Kasumi-1 (cell line): ENCODE measurements at places on chromosomes 7 and 10.

DNA sequence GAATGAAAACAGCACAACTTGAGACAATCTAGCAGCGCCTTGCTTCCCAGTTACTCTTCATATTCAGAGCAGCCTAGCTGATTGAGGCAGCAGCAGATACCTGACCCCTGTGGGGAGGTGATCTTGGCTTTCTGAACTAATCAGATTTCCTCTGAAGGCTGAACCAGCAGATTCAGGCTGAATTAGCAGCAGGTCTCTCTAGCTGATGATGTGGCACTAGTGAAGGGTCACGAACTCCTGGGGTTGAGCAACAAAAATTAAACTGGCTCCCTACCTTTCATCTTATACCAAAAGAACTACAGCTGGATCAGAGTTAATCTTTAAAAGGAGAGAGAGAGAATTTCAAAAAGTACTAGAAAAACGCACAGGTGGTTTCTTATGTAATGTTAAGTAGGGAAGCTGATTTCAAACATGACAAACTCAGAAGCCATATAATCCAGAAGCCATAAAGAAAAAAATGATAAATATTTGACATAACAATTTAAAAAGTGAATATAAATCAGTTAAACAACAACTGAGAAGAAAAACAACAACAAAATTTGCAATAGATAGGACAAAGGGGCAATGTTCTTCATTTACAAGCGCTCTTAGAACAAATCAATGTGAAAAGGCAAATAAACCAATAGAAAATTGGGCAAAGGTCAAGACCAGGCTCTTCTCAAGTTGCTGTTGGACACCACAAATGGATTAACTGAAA, 13.5 kb downstream of the SLC25A13 start:
- no peak for DNase-seq

DNA sequence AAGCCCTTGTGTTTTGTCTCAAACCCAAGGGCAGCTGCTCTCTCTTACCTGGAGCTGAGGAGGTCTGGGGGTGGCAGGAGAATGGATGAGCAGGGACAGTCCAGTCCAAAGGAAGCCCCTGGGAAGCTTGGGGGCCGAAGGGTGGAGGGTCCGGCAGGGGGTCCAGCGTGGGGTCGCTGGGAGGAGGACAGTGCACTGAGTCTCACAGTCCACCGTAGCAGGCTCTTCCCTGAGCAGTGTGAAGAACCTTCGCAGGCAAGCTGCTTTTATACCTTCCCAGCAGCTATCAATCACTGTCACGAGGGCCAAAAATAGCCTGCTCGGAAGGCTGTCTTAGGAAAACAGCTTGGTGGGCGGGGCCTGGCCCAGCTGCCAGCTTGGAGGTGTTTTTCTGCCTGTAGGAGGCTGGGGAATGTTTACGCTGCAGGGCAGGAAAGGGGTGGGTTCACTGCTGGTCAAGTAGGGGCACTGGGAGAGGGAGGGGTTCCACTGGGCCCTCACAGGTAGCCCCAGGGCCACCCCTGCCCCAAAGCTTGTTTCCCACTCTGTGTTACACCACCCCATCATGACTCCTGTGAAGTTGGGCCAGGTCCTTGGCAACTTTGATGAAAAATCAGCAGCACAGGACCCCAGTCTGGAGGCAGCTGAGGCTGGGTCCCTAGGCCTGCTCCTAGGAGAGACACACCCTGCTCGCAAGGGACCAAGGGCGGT, at the start of gene DEPP1:
DEPP1 (minus strand) TSS at position 240 of the 711 bp plus-strand sequence. CDS start 779 bp downstream, outside the sequence.
- DNase-seq: no peak

DNA sequence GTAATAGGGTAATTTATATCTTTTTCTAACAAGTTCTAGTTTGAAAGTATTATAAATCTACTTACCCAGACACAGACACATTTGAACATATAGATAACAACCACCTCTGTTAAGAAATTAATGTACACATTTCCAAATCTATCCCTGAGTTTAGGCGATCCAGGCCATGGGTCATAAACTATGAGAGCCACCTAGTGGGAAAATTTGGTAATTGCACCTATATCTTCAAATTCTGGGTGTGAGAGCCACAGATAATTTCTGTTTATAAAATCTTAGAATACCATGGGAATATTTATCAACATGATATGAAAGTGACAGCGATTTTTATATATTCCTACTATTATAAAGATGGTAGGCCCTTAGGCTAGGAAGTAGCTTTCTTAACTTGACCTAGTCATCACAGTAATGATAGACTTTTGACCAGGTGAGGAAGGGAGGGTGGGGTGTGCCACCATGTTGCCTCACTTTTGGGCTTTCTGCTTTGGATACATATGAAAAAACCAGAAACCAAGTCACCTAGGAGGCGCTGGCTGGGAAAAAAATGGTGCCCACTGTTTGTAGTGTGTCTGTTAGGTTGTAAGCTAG, 8.0 kb upstream of the EPHA1 start:
- peak; percentile 68 for DNase-seq

DNA sequence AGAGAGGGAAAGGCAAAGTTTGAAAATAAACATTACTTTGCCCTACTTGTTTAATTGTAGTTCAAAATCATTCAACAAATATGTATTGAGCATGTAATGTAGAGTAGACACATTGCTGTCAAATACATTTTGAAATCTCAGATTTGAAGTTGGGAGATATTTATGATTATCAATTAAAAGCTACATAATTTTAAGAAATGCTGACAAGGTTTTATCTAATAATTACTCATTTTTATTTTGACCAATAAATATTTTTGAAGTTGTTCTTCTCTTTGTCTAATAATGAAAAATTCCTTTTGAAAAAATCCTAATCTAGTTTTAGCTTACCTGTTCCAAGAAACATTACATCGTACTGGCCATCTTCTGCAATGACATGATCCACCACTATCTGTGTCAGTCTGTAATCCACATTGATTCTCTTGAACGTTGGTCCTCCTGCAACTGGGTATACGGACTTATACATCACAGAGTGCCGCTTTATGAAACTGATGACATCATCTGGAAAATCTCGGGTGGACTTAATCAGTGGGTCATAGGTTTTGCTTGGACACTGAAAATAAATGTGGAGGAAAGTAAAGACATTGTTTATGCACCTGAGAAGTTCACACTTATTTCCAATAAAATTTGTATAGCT, 164.7 kb downstream of the SEMA3D start:
- no peak for DNase-seq

DNA sequence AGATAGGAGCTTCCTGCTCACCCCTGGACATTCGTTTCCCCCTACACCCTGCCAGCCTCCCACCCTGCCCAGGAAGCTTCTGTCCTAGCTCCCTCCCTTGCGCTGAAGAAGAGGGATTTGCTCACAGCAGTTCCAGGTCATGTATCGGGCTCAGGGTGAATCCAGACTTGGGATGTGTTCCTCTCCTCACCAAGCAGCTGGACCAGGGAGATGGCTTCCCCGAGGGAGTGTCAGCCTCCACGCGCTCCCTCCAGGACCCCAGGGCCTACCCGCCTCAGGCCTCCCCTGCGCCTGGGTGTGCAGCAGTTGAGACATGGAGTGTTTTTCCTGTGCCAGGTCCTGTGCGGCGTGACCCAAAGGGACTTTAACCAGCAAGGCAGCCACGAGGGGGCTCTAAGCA, 435.6 kb upstream of the FOXK1 start:
- DNase-seq: no peak

- DNase-seq: no peak
Observed at GRCh38 chr10:47111329-47111862, 188.6 kb upstream of the GDF10 start.

DNA sequence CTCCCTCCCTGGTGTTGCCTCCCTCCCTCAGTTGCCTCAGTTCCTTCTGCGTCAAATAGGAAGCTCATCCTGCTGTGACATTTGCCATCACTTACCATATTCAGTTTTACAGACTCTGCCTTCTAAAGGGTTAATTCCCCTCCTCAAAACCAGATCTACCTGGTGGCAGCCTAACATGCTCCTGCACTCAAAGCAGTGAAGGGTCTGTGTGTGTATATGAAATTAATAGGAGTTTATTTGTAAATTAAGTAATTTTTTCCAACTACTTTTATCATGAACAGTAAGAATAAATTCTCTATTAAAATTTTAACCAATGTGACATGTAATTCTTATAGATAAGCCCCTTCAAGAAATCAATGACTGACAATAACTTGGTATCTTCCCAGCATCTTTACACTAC, 158.6 kb upstream of the INSYN2A start:
- DNase-seq: no peak

DNA sequence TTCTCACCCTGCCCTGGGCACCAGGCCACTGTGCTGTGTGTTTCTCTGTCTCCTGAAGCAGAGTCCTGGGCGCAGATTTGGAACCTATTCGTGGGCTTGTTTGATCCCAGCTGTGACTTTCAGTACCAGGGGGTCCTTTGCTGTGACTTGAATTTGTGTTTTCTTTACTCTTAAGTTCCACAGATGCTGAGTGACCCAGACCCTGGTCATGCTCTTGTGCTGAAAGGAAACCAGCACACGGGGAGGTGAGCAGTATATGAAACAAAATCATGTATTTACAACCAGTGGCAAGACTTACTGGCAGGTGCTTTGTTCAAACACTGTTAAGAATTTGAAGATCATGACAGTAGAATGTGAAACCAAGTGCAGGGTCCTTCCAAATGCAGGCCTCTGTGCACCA, 89.2 kb upstream of the PRSS58 start:
- no peak for DNase-seq

GRCh38 chr7:30175636-30176147, 40.9 kb downstream of the MTURN start:
- no peak for DNase-seq

- DNase-seq: no peak
Observed at GRCh38 chr7:38427279-38427955, 154.0 kb upstream of the TARP start.

GRCh38 chr10:71909399-71910083, 54.7 kb upstream of the CHST3 start:
- DNase-seq: no peak

DNA sequence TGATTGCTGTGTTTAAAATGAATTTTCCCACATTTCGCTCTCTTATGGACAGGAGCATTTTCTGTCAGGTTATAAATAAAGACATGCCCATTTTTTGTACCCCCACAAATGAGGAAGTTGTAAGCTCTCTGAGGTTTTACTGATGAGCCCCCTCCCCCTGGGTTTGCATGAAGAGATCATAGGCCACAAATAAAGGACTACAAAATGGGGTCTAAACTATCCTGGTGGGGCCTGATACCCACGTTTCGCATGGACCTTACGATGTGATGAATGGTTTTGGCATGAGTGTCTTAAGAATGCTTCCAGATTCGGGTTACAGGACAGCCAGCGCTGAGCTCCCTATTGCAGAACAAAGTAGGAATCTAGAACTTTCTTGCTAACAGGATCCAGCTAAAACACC, 5.8 kb downstream of the IKZF1 start:
- peak; percentile 73 for DNase-seq

GRCh38 chr7:94348142-94348541, 46.6 kb upstream of the COL1A2 start:
- no peak for DNase-seq

GRCh38 chr7:17070231-17070708, 188.5 kb upstream of the AGR3 start:
- DNase-seq: no peak

GRCh38 chr10:128047351-128047750, 78.9 kb downstream of the MKI67 start:
- peak; percentile 99 for DNase-seq

GRCh38 chr10:7186387-7187018, 224.3 kb downstream of the SFMBT2 start:
- peak; percentile 19 for DNase-seq

DNA sequence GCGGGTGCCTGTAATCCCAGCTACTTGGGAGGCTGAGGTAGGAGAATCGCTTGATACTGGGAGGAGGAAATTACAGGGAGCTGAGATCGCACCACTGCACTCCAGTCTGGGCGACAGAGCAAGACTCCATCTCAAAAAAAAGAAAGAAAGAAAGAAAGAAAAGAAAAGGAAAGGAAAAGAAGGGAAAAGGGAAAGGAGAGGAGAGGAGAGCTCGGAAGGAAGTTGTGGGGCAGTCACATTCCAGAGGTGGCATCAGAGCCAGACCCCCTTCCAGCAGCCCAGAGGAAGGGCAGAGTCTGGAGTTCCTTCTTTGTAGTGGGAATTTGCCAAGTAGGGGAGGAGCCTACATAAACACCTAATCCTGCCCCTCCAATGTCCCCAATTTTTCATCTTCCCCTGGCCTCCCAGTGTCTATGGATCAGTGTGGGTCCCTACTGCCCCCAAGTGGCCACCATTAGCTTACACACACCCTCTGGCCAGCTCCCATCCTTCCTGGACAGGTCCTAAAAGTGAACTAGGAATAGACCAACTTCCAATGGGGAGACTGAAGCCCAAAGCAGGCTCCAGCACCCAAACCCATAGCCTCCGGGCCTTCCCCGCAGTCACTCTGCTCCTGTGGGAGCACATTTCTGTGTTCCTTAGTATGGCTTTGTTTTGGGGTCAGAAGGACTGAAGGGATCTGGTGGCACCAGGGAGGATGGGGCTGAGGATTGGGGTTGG, 39.6 kb upstream of the HSPB1 start:
- peak; percentile 66 for DNase-seq

DNA sequence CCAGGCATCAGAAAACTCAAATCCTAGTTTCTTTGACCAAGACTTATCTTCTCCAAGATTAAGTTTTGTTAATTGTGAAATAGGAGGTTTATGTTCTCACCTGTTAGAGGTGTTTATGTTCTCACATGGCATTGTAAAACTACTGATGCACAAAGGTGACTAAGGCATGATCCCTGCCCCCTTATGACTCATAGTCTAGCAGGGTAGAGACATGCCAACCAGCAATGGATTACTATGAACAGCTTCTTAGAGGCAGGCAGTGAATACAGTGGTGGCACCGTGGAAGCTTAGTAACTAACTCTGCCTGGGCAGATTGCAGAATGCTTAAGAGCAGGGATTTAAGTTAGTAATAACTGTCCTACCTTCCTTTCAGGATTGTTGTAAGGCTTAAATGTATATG, 400.9 kb downstream of the SORCS3 start:
- no peak for DNase-seq

DNA sequence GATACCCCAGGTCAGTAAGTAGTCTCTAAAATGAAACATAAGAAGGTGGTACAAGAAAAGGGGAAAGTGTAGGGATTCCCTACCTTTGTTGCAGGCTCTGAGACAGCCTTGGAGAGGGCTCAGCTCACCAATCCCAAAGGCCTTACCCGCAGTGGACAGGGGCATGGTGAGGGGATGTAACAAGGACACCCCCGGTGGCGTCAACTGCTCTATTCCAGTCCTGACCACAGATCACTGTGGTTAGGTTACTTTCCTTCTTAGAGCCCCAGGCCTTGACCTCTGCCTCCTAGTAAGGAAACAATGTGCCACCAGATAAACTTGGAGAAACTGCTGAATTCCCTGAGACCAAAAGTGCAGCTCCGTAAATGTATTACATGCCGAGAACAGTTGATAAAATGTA, 17.5 kb downstream of the PLXNA4 start:
- no peak for DNase-seq

DNA sequence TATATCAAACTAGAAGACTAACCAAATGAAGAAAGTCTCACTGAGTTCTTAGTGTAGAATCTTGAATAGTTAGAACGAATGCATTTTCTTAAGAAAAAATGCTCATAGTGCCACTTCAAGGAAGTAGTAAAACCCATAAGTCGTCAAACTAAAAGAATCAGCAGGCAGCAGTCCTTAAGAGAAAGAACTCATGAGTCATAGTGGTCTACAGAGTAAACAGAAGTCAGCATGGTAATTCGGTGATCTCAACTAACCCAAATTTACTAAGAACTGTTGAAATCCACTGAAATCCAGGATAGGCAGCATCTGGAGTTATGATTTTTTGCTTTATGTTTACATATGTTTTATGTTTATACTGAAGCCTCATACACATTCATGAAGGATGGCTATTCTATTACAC, 256.2 kb downstream of the LHFPL3 start:
- DNase-seq: no peak
